ENCODE measurements at places on chromosomes 1 and 21. TPM values are rescaled to one million over a fixed set of nuclear protein-coding genes. Genes with fewer than 3 reads are reported as not detected.

Gene DNMT3L
- not detected for total RNA-seq

Gene STYXL2
- total RNA-seq, result not detected

DNA sequence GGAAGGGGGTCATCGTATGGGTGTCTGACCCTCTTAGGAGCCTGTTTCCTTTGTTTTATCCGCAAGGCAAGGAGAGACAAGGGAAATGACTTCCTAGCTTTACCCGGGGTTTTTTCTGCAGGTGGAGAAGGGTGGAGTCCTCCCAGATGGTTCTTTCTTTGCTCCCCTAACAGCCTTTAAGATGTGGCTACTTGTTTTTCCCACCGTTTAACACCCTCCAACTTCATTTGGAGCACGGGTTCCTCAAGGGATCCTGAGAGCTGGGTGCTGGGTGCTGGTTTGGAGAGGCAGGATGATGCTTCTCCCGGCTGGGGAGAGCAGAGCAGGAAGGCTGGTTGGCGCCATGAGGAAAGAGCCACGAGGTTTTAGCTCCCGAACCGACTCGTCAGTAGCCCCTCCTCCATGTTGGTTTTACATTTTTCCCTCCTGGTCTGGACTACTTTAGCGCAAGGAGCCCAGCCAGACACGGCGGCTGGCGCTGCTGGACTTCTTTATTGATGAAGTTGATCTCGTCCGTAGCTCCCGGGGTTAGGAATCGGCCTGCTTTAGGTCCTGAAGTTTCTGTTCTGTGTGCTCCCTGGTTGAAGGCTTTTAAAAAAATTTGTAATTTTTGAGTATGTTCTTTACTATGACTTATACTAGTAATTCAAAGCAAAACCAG lies 1.4 kb downstream of the UCK2 start:
- peak; percentile 90 for DNase-seq

- peak; percentile 27 for DNase-seq
Observed at GRCh38 chr1:193417403-193417802, 231.0 kb upstream of the B3GALT2 start.

DNA sequence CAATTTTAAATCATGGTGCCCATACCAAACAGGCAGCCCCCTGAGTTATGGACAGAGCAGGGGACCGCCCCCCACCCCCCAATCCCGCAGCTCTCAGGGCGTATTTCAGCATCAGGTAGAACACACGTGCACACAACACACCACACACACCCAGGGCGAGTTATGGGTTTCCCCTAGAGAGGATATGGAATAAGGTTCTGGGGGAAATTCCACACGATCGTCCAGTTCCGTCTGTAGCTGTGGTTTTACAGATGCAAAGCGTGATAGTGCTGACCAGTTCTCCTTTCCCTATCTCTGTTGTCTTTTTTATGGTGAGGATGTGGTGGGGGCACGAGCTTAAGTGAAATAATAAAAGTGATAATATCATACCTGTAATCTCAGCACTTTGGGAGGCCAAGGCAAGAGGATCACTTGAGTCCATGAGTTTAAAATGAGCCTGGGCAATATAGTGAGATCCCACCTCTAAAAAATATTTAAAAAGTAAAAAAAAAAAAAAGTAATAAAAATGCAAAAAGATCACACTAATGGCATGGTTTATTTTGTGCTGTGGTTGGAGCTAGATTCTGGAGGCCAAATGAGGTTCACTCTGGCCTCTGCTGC lies 25.1 kb downstream of the C2CD2 start:
- DNase-seq, result no peak

- DNase-seq, result no peak
Observed at GRCh38 chr1:186839041-186839400, 10.3 kb downstream of the PLA2G4A start.

- DNase-seq, result no peak
Observed at GRCh38 chr1:219397511-219397910, 215.4 kb downstream of the ZC3H11B start.

DNA sequence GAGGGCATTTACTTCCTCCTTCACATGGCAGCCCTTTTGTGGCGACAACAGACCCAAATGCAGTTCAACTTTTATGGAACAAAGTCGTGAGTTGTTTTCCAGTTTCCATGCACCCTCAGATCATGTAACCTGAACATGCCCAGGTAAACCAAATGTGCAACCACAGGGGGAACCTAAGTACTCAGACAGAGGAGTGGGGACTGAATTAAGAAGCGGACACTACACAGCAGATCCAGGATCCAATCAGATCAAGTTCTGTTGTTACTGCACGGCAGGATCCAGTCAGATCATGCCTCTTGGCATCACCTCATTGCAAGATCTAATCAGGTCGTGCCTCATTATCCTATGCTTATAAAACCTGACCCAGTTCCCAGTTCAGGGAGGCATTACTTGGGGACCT lies 115.7 kb downstream of the MATN1 start:
- no peak for DNase-seq

GRCh38 chr1:174023440-174023839 lies 1.3 kb upstream of the RC3H1 start:
- DNase-seq, result peak; percentile 50

DNA sequence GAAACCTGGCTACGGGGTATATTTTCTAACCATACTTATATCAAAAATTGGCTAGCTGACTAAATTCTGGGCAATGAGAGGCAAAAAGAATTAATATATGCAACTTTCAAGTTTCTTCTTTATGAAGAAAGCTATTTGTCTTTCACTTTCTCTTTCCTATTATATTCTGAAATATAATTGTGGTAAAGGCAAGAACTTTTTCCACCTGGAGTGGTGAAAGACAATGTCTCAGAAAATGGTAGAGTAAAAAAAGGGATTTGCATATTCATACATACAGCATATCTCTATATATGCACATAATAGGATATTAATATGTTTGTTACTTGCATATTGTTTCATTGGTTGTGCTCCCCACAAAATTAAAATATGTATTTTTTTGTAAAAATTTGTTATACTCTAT lies 793.8 kb downstream of the PLA2G4A start:
- DNase-seq, result no peak

Measured in IMR-90 (cell line).